ENCODE measurements at places on chromosomes 2 and 18. TPM values are rescaled to one million over a fixed set of nuclear protein-coding genes. Genes with fewer than 3 reads are reported as not detected.

The KCNS3 gene
- 5.1 TPM for total RNA-seq

The TOGARAM2 gene
- total RNA-seq: 0.47 TPM

The FLACC1 gene
- total RNA-seq: 0.80 TPM

The APCDD1 gene
- total RNA-seq: 80.8 TPM

The CPLX4 gene
- not detected for total RNA-seq

DNA sequence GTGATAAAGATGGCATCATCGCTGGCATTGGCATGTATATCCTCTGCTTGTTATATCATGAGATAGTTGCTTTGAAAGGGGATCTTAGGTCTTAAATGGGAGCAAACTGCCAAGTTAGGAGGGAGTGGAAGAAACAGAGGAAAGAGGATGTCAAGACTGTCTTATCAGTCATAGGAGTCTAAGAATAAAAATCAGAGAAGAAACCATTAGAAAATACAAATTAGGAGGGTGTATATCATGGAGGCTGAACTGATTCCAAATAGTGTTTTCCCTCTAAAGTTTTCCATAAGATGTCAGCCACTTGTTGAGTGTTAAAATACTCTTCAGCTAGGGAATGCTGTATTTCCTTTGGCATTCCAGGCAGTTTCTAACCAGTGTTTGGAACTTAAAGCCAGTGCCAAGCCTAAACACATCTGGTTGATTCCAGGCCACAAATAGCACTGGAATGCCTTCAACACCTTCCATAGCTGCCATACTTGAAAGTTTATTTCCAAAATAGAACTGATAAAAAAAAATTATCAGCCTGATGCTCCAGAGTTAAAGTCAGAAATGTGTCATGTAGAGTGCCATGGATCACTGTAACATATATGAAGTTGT lies 129.4 kb downstream of the ZEB2 start:
- DNase-seq: no peak
- no peak overlapping the region for H3K4me3 ChIP-seq
- H3K4me1 ChIP-seq: no peaks in the 10 kb centered on the region

DNA sequence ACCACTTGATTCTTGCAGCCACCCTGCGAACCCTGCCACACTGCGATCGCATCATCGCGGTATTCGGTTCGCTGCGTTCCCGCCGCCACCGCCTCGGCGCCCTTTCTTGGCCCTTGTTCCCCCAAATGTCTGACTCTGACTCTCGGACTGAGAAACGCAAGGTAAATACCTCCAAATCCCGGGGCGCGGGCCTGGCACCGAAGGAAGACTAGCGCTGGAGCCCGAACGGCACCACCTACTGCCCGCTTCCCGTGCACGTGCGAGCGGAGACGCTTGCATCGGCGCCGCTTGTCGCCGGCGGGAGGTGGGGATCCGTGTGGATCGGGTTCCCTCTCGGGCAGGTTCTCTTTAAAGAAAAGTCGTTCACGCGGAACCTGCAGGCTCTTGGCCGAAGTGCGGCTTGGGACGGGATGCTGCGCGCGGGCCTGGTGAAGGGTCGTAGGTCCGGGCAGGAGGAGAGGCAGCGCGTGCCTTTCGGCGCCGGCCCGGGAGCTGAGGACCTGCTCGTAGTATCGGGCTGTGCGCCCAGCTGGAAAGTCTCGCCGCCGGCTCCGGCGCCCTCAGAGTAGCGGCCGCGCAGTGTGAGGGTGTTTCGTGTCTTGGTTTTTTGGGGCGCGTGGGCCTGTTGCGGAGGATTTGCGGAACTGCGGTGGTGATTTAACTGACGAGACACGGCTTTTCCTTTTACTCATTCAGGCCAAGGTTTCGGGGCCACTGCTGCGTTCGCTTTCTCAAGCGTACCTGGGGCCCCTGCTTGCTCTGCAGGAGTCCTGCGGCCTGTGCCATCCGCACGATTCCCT lies 514 bp downstream of the BCL2L11 start:
- peak; percentile 67 for DNase-seq
- peaks cover 21% of the 10 kb centered on the region for H3K27me3 ChIP-seq
- H3K27ac ChIP-seq: peak overlapping the region; percentile 91
- H3K36me3 ChIP-seq: no peaks in the 10 kb centered on the region
- peaks cover 45% of the 10 kb centered on the region for H3K4me1 ChIP-seq
- H3K4me3 ChIP-seq: peak overlapping the region; percentile 99

DNA sequence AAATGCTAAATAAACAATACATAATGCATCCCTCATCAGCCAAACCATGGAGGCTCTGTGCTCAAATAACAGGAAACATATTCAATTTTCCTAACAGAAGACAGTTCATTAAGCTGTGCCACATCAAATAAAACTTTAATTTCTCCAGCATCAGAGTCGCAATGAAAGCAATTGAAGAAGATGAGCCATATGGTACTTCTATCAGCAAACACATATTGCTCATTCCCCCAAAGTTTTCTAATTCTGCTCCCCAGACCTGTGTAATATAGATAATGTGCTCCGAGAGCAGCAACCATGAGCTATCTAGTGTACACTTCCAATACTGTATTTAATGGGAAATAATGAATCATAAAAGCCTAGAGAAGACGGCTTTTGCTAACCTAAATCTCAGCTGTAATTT lies 263.2 kb downstream of the MEIS1 start:
- no peak for DNase-seq
- no peaks in the 10 kb centered on the region for H3K27me3 ChIP-seq
- no peaks in the 10 kb centered on the region for H3K36me3 ChIP-seq
- H3K27ac ChIP-seq: peak overlapping the region; percentile 7
- H3K4me1 ChIP-seq: peaks cover 42% of the 10 kb centered on the region

DNA sequence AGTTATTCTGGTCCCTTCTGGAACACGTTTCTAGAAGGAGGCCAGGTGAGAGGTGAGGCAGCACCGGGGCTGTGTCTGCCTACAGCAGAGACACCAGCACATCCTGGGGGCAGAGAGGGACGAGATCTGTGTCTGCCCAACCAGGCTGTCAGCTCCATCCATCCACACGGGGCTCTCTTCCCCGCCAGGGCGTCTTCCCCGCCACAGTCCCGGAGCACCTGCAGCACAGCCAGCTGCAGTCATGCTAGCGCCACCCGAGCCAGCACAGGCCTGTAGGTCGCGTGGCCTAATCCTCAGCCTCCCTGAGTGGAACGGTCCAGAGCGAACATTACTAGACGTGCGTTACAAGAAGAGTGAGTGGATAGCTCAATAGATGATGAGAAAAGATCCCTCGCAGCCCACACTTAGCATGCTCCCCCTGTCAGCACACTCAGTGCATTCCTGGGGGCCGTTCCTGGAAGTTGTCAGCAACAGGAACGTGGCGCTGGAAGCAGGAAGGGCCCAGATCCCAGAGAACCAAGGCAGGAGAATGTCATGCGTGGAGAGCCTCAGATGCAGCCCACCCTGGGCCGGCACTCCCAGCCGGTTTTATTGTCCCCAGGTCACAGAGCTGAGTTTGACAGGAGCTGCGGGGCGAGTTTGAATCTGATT lies 179.0 kb downstream of the TWIST2 start:
- no peaks in the 10 kb centered on the region for H3K36me3 ChIP-seq
- peak overlapping the region; percentile 12 for H3K27ac ChIP-seq
- peaks cover 16% of the 10 kb centered on the region for H3K27me3 ChIP-seq

GRCh38 chr2:167411367-167411766 lies 523.1 kb downstream of the XIRP2 start:
- no peaks in the 10 kb centered on the region for H3K27me3 ChIP-seq
- H3K4me3 ChIP-seq: no peak overlapping the region
- no peak overlapping the region for H3K27ac ChIP-seq
- no peaks in the 10 kb centered on the region for H3K36me3 ChIP-seq
- H3K4me1 ChIP-seq: no peaks in the 10 kb centered on the region

DNA sequence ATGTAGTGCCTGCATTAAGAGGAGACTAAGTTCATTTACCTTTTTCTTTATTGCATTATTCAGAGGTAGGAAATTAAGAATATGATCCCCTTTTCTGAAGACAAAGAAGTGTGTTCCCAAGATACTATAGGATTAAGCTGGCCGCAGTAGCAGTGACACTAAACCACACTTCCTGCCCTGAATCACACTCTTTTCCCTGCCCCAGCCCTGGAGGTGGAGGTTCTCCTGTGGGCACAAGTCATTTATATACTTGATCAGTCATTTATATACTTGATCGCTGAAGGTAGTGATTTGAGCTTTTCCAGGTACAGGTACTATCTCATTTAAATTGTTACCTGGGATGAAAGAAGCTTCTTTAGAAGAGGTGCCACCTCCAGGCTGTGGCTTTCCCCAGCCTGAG lies 78.6 kb downstream of the ARMC9 start:
- no peak for DNase-seq
- no peaks in the 10 kb centered on the region for H3K27me3 ChIP-seq
- H3K4me3 ChIP-seq: no peak overlapping the region
- H3K4me1 ChIP-seq: no peaks in the 10 kb centered on the region

- H3K36me3 ChIP-seq: no peaks in the 10 kb centered on the region
- no peak for DNase-seq
- H3K27me3 ChIP-seq: no peaks in the 10 kb centered on the region
Measured at GRCh38 chr2:131056204-131056931, 36.9 kb downstream of the FAM168B start.

DNA sequence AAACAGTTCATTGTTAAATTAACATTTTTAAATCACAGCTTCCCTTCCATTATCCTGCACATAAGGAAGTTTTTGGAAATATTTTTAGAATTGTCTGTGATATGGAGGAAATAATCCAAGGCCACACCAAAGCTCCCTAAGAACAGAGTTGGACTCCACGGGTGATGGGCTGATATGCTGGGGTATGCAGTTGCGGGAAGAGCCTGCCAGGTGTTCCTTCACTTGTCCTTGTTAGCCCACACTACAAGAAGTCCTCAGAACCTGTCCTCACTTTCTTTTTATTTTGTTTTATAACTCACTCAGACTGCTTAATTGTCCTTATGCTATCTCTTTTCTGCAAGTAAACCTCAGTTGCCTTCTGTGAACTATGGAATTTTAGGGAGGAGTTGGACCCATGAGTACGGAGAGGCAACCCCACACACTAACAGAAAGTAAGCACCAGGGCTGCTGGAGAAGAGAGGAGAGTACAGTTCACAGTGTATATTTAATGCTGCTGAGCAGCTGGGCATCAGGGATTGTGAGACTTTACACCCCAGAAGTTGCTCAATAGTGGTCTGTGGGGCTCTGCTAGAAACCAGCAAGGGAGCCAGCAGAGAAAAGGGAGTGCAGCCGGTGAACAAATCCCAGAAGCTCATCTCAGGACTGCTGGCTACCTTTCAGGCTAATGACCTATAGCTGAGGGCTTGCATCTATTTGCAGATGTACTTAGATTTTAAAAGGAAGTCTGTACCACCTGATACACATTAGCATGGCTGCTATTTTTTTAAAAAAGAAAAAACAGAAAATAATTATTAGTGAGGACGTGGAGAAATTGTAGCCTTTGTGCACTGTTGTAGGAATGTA lies 280.1 kb upstream of the STON1 start:
- no peaks in the 10 kb centered on the region for H3K27me3 ChIP-seq
- no peak overlapping the region for H3K4me3 ChIP-seq
- H3K36me3 ChIP-seq: no peaks in the 10 kb centered on the region
- DNase-seq: peak; percentile 61
- H3K4me1 ChIP-seq: peaks cover 20% of the 10 kb centered on the region

- H3K4me1 ChIP-seq: peaks cover 7% of the 10 kb centered on the region
- H3K27ac ChIP-seq: no peak overlapping the region
- no peak for DNase-seq
- no peaks in the 10 kb centered on the region for H3K27me3 ChIP-seq
Measured at GRCh38 chr2:143474586-143474985, 345.4 kb downstream of the ARHGAP15 start.

DNA sequence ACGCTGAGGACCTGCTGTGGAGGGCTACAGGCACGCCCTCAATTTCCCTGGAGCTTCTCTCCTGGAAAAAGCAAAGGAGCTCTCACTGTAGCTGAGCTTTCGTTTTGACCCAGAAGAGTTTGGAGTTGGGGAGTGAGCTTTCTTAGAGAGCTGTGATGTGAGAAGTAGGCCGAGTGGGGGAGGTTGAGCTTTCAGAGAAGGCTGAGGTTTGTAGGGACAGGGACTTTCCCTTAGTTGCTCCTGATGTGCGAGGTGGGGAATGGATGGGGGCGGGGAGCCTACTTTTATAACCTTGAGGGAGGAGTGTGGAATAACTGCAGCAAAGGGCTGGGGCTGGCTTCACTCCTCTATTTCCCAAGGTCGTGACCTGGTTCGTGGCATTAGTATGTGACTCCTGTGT lies 47.1 kb downstream of the ZNF532 start:
- peak; percentile 35 for DNase-seq
- H3K27me3 ChIP-seq: no peaks in the 10 kb centered on the region
- no peaks in the 10 kb centered on the region for H3K36me3 ChIP-seq
- H3K4me3 ChIP-seq: no peak overlapping the region
- H3K27ac ChIP-seq: peak overlapping the region; percentile 38

DNA sequence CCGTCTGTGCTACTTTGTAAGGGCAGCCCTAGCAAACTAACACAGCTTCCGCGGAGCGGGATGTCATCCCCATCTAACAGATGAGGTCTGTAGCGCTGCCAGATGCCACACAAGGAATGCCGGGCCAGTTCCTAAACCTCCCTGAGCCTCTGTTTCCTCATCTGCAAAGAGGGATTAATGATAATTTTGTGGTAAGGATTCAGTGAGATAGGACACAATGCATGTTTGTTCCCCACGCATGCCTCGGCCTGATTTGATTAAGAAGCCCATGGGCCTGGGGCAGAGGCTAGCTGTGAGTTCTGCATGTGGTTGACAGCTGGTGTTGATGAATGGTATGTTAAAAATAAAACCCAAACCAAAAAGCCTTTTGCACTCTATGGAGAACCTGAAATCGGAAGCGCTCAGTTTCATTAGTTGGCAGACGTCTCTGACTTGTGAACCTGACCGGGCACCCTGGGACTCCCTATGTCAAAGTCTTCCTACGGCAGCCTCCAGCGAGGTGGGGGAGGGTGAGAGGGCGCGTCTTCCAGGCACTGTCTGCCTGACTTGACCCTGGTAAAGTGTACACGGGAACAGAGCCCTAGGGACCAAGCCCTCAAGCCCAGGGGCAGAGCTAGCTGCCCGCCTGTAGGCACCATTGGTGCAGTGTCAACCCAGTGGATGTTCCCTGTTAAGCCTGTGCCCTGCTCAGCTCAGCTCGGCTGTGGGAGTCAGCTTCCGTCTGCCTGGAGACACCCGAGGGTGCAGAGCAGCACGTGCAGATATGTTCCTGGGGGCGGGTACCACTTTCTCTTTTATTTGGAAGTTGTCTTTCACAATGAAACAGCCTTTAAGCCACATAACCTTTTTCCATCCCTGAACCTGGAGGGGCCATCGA lies 14.8 kb upstream of the INHBB start:
- H3K36me3 ChIP-seq: no peaks in the 10 kb centered on the region
- H3K27me3 ChIP-seq: no peaks in the 10 kb centered on the region
- H3K4me3 ChIP-seq: no peak overlapping the region

- H3K36me3 ChIP-seq: no peaks in the 10 kb centered on the region
- H3K4me1 ChIP-seq: peaks cover 2% of the 10 kb centered on the region
- no peak overlapping the region for H3K27ac ChIP-seq
- H3K27me3 ChIP-seq: no peaks in the 10 kb centered on the region
- no peak overlapping the region for H3K4me3 ChIP-seq
Measured at GRCh38 chr2:109311771-109312170, 182.8 kb downstream of the SH3RF3 start.

DNA sequence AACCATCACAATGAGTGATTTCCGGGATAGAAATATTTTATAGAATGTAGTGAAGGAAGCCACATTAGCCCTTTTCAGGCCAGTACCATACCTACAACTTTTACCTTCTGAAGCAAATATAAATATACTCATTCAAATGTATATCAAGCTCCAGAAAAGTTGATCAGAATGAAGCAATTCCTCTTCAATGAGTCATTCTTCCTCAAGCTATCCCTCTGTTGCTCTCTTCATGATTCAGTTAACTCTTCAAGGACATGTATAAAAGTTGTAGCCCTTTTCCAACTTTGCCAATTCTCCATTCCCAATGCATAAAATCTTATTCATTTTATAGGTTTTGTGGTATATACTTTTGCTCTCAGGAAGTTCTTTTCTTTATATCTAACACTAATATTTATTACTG lies 242.1 kb upstream of the RGPD4 start:
- no peaks in the 10 kb centered on the region for H3K27me3 ChIP-seq
- no peak overlapping the region for H3K4me3 ChIP-seq
- no peaks in the 10 kb centered on the region for H3K36me3 ChIP-seq
- no peak for DNase-seq
- no peaks in the 10 kb centered on the region for H3K4me1 ChIP-seq

Data from hepatocyte (in vitro differentiated cells).